ENCODE measurements at places on chromosomes 5 and 9.

DNA sequence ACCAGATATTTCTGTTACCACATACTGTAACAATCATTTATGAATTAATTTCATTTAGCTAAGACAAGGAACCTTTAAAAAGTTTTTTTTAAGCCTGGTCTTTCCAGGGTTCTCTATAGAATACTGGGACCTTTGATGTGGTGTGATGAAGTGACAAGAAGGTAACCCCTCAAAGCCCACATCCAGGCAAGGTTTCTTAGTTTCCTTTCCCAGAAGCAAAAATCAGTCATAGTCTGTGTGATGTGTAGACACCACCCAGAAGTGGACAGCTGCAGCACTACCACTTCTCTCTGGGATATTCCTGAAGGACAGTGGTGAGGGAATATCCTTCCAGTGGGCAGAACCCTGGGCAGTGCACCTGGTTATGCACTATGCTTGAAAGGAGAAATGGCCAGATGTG, 115.6 kb downstream of the TTC39B start:
- no peak for DNase-seq

GRCh38 chr5:57903458-57903857, 420.8 kb upstream of the ACTBL2 start:
- DNase-seq, result no peak

- DNase-seq, result no peak
These were observed 372.4 kb downstream of the MAT2B start for GRCh38 chr5:163877865-163878264.

DNA sequence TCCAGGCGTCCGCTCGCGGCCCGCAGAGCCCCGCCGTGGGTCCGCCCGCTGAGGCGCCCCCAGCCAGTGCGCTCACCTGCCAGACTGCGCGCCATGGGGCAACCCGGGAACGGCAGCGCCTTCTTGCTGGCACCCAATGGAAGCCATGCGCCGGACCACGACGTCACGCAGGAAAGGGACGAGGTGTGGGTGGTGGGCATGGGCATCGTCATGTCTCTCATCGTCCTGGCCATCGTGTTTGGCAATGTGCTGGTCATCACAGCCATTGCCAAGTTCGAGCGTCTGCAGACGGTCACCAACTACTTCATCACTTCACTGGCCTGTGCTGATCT, 294 bp downstream of the ADRB2 start:
- no peak for DNase-seq

DNA sequence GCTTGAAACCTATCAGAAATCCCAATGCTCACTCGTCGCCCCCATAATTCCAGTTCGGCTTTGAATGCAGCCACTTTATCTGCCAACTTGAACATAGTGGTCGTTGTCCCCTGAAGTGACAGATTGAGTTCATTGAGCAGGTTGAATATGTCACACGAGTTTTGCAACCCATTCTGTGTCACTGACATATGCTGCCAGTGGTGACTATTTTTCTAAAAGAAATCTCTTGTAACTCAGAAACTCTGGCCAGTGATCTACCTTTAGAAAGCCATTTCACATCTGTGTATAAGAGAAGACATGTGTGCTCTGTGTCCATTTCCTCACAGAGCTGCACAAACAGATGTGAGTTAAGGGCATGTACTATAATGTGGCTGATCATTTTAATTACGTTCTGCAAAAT, 47.0 kb upstream of the LARP1 start:
- no peak for DNase-seq

- no peak for DNase-seq
These were observed 196.0 kb upstream of the PAPPA start for GRCh38 chr9:115957585-115957984.

- no peak for DNase-seq
These were observed 379 bp upstream of the EGFLAM start for GRCh38 chr5:38258042-38258318.

All from Kasumi-1 (cell line).